ENCODE measurements at places on chromosomes 2 and 18. TPM values are rescaled to one million over a fixed set of nuclear protein-coding genes. Genes with fewer than 3 reads are reported as not detected.

The CNDP1 gene
- total RNA-seq: not detected

The ZNF892 gene
- 0.21 TPM for total RNA-seq

The STPG4 gene
- total RNA-seq: 0.15 TPM

DNA sequence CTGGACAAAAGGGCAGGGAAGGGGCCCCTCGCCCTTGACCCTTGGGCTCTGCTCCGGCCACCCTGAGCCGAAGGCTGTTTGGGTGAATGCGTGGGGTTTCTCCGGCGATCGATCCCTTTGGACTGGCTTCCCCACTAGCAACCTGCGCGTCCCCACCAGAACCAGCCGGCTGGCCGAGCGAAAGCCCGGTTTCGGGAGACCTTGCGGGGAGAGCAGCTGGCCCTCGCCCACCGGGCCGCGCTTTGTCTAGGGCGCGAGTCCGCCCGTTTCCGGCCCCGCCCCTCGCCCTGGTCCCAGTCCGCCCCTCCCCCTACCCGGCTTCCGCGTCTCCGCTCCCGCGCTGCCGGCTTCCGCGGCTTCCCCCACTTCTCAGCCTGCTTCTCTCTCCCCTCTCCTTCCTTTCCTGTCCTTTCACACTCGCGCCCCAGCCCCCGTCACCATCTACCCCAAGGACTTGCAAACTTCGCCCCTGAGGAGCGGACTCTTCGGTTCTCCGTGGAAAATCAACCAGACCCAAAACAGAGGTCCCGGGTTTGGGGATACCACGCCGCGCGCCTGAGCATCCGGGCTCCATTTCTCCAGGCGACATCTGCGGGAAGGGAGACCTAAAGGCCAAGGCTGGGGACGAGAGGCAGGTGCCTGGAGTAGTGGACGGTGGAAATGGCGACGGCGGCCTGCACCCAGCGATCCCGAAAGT is 48.0 kb upstream of the ATP6V1B1 start:
- DNase-seq: no peak

DNA sequence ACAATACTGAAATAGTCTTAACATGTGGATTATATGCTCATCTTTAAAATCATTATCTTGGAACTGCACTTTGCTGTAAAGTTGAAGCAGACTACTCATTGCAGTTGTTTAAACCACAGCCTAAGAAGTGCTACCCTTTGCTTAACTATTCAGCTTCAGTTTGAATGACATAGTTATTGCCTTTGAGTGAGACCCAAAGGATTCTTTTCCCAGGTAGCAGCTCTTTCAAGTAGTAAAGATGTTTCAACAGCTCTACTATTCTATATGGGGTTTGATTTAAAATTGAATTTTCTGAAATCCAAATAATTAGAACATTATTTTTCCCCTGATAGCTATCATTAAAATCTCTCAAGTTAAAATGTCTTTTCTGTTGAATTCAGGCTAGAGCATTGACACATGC is 1.1 kb downstream of the SCG2 start:
- no peak for DNase-seq

- no peak for DNase-seq
Measured at GRCh38 chr2:227597036-227597435, 1.7 kb upstream of the SCYGR2 start.

DNA sequence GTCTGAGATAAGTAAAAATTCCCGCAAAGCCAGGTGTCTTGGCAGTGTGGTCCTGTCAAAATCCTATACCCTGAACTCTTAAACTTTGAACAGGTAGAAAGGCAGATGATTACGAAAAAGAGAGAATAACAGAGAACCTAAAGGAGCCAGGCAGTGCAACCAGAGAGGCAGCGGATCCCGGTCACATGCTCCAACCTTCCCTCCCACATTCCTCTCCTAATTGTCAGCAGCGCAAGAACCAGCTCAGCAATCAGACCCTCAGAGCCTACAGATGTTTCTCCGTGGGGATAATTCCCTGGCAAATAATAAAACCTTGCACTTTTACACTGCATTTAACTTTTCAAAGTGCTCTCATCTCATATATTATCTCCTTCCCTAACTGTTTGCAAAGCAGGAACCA is 124.8 kb downstream of the EPHA4 start:
- DNase-seq: no peak

- no peak for DNase-seq
Measured at GRCh38 chr18:51054764-51055163, 24.8 kb downstream of the SMAD4 start.

DNA sequence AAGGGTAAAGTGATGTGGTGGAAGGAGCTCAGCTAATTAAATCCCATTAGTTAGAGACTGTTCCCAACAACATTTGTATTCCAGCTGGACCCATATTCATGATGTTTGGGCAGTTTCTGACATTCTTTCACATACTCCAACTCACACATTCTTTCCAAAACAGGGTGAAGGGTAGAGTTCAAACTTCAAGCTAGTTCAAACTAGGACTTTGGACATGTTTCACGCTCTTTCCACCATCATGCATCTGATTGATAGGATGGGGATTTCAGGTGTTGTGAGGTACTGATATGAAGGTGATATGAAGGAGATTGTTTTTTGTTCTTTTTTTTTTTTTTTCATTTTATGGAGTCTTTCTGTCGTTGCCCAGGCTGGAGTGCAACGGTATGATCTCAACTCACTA is 197.1 kb upstream of the LHCGR start:
- DNase-seq: no peak

- DNase-seq: no peak
Measured at GRCh38 chr2:28433935-28434599, 41.4 kb downstream of the FOSL2 start.
